Lower leg skin (tissue), 4 donors: ENCODE measurements at places on chromosomes 11 and 22. TPM values are rescaled to one million over a fixed set of nuclear protein-coding genes. Genes with fewer than 3 reads are reported as not detected.

GAS2 gene
- total RNA-seq, result 1.8 TPM

VSIG2 gene
- total RNA-seq, result 0.49 TPM

ARHGAP8 gene
- 2.9 TPM for total RNA-seq

USP28 gene
- total RNA-seq, result 17.1 TPM

LINC01488 gene
- not detected for total RNA-seq

- DNase-seq, result no peak
Measured at GRCh38 chr22:46813816-46814597, 51.6 kb downstream of the TBC1D22A start.

DNA sequence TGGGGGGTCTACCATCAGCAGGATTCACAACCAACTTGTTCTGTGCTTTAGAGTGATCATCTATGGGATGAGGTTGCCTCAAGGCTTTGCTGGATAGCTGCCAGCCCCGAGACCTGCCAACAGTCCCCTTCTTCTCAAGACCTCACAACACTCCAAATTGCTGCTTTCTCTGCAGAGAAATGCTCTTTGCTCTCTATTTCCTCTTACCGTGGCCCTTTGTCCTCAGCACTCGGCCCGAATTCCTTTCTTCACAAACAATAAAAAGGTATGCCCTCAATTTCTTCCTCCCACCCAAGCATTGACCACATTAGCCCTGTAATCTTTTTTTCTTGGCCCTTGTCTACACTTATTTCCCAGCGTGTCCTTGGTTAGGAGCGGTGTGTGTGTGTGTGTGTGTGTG lies 147.4 kb upstream of the SNX19 start:
- DNase-seq, result no peak

GRCh38 chr22:44728761-44729324 lies 23.5 kb upstream of the ARHGAP8 start:
- DNase-seq, result no peak

- no peak for DNase-seq
Measured at GRCh38 chr11:59271247-59271755, 58.6 kb upstream of the MPEG1 start.

GRCh38 chr11:80393210-80393609 lies 952.4 kb upstream of the TENM4 start:
- DNase-seq, result no peak

- no peak for DNase-seq
Measured at GRCh38 chr11:76902121-76903014, 41.6 kb downstream of the ACER3 start.

GRCh38 chr22:49852898-49853894 lies at the start of gene ZBED4:
ZBED4 (plus strand) TSS chr22:49853844; CDS start chr22:49883663, 29,819 bp downstream.
- DNase-seq, result peak; percentile 93

DNA sequence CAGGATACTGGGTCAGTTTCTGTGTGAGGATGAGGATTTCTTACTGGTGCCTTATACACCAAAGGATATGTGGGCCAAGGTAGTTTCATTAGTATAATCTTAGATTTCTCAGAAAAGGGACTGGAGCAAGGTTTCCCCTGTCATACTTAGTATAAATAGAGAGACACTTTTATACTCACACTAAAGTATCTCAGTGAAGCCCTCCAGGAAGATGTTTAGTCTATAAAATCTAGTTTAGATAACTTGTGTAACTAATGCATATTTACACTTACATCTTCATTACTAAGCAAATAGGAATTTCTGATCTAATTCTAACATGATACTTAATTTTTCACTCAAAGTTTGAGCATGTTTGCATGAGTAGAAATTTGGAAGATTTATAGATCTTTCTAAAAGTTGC lies 11.1 kb downstream of the EMSY start:
- no peak for DNase-seq

GRCh38 chr11:68840661-68841653 lies 759 bp downstream of the CPT1A start:
- no peak for DNase-seq

DNA sequence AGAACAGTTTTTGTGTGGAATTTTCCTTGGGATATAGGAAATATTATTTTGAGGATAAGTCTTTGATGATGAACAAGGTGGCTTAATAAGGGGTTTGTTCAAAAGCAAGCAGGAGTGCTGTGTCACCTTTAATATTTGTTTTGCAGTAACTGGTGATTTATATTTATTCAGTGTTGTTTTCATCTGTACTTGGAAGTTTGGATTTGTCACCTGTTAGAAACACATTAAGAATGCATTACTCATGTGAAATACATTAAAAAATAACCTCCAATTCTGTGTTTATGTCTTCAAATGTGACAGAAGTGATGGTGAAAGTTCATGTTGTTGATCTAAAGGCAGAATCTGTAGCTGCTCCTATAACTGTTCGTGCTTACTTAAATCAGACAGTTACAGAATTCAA lies 70.5 kb downstream of the DKK3 start:
- DNase-seq, result no peak

GRCh38 chr11:106063009-106063408 lies 14.1 kb downstream of the KBTBD3 start:
- no peak for DNase-seq

- DNase-seq, result no peak
Measured at GRCh38 chr22:36829370-36830002, 12.7 kb upstream of the PVALB start.
